ENCODE measurements at places on chromosomes 2 and 18. TPM values are rescaled to one million over a fixed set of nuclear protein-coding genes. Genes with fewer than 3 reads are reported as not detected.

BCS1L gene
- 48.2 TPM for total RNA-seq

TTN gene
- total RNA-seq = 3.9 TPM

- no peak for DNase-seq
These were observed 246.3 kb downstream of the SUCLG1 start for GRCh38 chr2:84212611-84213314.

DNA sequence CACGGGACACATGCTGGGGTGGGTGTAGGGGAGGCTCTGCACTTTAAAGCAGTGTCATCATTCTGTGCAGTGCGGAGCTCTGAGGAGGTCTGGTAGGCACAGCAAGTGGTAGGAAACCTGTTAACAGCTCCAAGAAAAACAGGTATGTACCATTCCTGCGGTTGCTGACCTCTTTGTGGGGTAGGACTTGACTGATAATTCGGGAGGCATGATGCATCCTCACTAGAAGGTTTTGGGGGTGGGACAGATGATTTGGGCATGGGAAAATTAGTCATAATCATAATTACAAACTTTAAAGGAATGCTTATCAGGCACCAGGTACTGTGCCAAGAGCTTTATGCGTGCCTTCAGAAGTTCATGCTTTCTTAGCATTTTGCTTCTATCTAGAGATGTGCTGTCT, 9.7 kb downstream of the DOK1 start:
- no peak for DNase-seq
